Hair follicle dermal papilla cell (primary cell): ENCODE measurements at places on chromosomes 1 and 21. TPM values are rescaled to one million over a fixed set of nuclear protein-coding genes. Genes with fewer than 3 reads are reported as not detected.

Gene TTC34
- total RNA-seq = 0.12 and 0.16 TPM in 2 replicates

Gene PLPPR4
- total RNA-seq = 4.6 and 8.8 TPM in 2 replicates

Gene CIART
- total RNA-seq = 16.6 and 20.2 TPM in 2 replicates

Gene LYPLA2
- 36.7 and 45.1 TPM in 2 replicates for total RNA-seq

Gene CYP4B1
- total RNA-seq = not detected in 2 replicates

Gene NBPF10
- 1.9 and 2.4 TPM in 2 replicates for total RNA-seq

Gene NFYC
- total RNA-seq = 25.1 and 29.2 TPM in 2 replicates

Gene RIMS3
- 0.36 and 0.81 TPM in 2 replicates for total RNA-seq
